ENCODE measurements at places on chromosomes 16 and 17. TPM values are rescaled to one million over a fixed set of nuclear protein-coding genes. Genes with fewer than 3 reads are reported as not detected.

The IGFBP4 gene
- 799 TPM for total RNA-seq

The MAP3K3 gene
- 83.2 TPM for total RNA-seq

The SMTNL2 gene
- total RNA-seq, result 0.49 TPM

The CCDC154 gene
- 1.8 TPM for total RNA-seq

The TNFRSF12A gene
- 60.4 TPM for total RNA-seq

DNA sequence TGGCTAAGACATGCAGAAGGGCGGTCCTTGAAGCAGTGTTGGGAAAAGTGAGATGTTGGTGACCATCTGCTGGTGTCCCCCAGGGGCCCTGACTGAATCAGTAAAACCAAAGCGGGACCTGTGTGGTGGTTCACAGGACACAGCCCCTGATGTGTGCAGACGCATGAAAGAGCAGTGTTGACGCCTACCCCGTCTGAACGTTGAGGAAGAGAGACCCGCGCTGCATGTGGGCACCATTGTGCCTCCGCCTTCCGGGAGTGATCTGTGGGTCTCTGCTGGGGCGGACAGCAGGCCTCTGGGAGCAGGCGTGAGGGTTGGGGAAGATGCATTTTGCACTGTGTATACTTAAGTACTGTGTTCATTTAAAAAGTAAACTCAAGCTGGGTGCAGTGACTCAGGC lies 31.6 kb downstream of the MGRN1 start:
- no peak for DNase-seq
- H3K36me3 ChIP-seq, result no peaks in the 10 kb centered on the region

GRCh38 chr16:50173316-50173715 lies 20.2 kb downstream of the TENT4B start:
- no peak overlapping the region for H3K27ac ChIP-seq
- H3K4me3 ChIP-seq, result no peak overlapping the region
- H3K27me3 ChIP-seq, result no peaks in the 10 kb centered on the region
- no peak for DNase-seq
- no peaks in the 10 kb centered on the region for H3K36me3 ChIP-seq

- H3K4me1 ChIP-seq, result no peaks in the 10 kb centered on the region
- H3K27ac ChIP-seq, result no peak overlapping the region
- peaks cover 2% of the 10 kb centered on the region for H3K36me3 ChIP-seq
- no peak for DNase-seq
Measured at GRCh38 chr17:42025191-42025579, 5.3 kb downstream of the NKIRAS2 start.

GRCh38 chr16:11450136-11450535 lies 104.9 kb downstream of the RMI2 start:
- H3K27ac ChIP-seq, result no peak overlapping the region
- DNase-seq, result no peak
- no peak overlapping the region for H3K4me3 ChIP-seq
- no peaks in the 10 kb centered on the region for H3K4me1 ChIP-seq
- H3K36me3 ChIP-seq, result no peaks in the 10 kb centered on the region

- no peaks in the 10 kb centered on the region for H3K4me1 ChIP-seq
- H3K36me3 ChIP-seq, result no peaks in the 10 kb centered on the region
- no peaks in the 10 kb centered on the region for H3K27me3 ChIP-seq
- no peak overlapping the region for H3K27ac ChIP-seq
Measured at GRCh38 chr17:14840616-14841231, 424.4 kb downstream of the PMP22 start.

DNA sequence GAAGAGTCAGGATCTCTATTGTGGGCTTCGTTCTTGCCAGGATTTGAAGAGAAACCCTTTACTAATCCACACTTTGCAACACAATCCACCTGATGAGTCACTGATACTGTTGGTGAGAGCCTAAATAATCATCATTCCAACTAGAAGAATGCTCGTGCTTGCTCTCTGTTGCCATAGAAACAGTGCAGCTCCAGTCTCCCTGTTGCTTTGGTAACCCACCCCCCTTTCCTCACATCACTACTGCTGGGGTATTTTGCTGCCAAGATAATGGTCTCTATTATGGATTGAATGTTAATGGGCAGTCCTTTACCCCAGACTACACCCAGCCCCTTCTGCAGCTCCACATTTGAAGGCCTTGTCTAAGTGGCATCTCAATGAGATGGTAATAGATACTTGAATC lies 190.4 kb downstream of the ABCC12 start:
- no peaks in the 10 kb centered on the region for H3K4me1 ChIP-seq
- no peak overlapping the region for H3K27ac ChIP-seq
- H3K27me3 ChIP-seq, result no peaks in the 10 kb centered on the region
- DNase-seq, result no peak
- no peak overlapping the region for H3K4me3 ChIP-seq

DNA sequence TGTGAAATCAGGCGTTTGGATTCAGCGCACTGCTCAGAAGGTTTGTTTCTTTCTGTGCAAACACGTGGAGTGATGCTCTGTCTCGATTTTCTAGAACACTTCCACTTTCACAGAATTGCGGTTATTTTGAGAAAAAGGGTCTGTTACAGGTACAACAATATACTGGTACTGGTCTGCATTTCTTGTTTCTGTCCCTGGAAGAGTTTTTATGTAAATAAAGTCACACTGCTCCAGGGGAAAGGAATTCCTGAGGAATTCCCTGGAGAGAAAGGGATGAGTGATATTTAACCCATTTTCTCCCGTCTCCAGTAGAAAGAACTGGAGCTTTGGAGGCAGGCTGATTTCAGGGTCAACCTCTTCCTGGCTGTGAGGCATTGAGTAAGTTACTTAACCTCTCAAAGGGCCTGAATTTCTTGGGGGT lies 16.2 kb upstream of the RMI2 start:
- no peak overlapping the region for H3K27ac ChIP-seq
- no peaks in the 10 kb centered on the region for H3K4me1 ChIP-seq
- no peak overlapping the region for H3K4me3 ChIP-seq
- no peaks in the 10 kb centered on the region for H3K36me3 ChIP-seq

GRCh38 chr16:84843149-84844048 lies 23.6 kb downstream of the CRISPLD2 start:
- no peak overlapping the region for H3K4me3 ChIP-seq
- H3K27ac ChIP-seq, result no peak overlapping the region
- H3K27me3 ChIP-seq, result no peaks in the 10 kb centered on the region
- H3K4me1 ChIP-seq, result no peaks in the 10 kb centered on the region
- DNase-seq, result no peak

- no peak for DNase-seq
- no peak overlapping the region for H3K27ac ChIP-seq
- no peaks in the 10 kb centered on the region for H3K4me1 ChIP-seq
- H3K36me3 ChIP-seq, result no peaks in the 10 kb centered on the region
- no peak overlapping the region for H3K4me3 ChIP-seq
- H3K27me3 ChIP-seq, result no peaks in the 10 kb centered on the region
Measured at GRCh38 chr16:28140788-28141618, 70.8 kb downstream of the XPO6 start.

DNA sequence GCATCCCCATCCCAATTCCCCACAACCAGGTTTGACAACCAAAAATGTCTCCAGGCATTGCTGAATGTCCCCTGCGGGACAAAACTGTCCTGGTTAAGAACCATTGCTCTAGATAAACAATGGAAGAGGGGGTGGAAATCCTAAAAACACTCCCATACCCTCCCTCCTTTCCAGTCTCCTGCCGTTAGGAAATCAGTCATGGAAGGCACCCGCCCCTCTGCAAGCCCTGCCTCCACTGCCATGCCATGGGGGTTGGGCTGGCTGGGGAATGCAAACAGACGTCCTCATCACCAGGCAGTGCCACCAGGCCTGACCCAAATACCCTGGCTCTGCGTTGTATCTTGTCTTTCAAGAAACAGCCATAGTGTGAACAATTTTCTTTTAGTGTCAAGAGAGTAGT lies 57.5 kb downstream of the CYTH1 start:
- H3K27me3 ChIP-seq, result no peaks in the 10 kb centered on the region
- H3K36me3 ChIP-seq, result no peaks in the 10 kb centered on the region
- H3K4me3 ChIP-seq, result no peak overlapping the region

- no peaks in the 10 kb centered on the region for H3K36me3 ChIP-seq
- no peak overlapping the region for H3K27ac ChIP-seq
- no peaks in the 10 kb centered on the region for H3K4me1 ChIP-seq
- no peak for DNase-seq
Measured at GRCh38 chr17:418421-418751, 65.8 kb upstream of the RPH3AL start.

GRCh38 chr17:48678141-48678971 lies 44.0 kb downstream of the PRAC1 start:
- H3K27me3 ChIP-seq, result no peaks in the 10 kb centered on the region
- peak; percentile 88 for DNase-seq
- H3K4me1 ChIP-seq, result no peaks in the 10 kb centered on the region

GRCh38 chr17:62611292-62611691 lies 16.2 kb upstream of the MRC2 start:
- no peaks in the 10 kb centered on the region for H3K27me3 ChIP-seq
- H3K4me1 ChIP-seq, result no peaks in the 10 kb centered on the region
- H3K27ac ChIP-seq, result no peak overlapping the region
- H3K36me3 ChIP-seq, result peaks cover 9% of the 10 kb centered on the region

- no peaks in the 10 kb centered on the region for H3K36me3 ChIP-seq
- DNase-seq, result peak; percentile 45
- H3K27me3 ChIP-seq, result no peaks in the 10 kb centered on the region
- H3K4me1 ChIP-seq, result no peaks in the 10 kb centered on the region
- H3K4me3 ChIP-seq, result no peak overlapping the region
- H3K27ac ChIP-seq, result no peak overlapping the region
Measured at GRCh38 chr16:86221085-86221484, 289.2 kb upstream of the FOXF1 start.

DNA sequence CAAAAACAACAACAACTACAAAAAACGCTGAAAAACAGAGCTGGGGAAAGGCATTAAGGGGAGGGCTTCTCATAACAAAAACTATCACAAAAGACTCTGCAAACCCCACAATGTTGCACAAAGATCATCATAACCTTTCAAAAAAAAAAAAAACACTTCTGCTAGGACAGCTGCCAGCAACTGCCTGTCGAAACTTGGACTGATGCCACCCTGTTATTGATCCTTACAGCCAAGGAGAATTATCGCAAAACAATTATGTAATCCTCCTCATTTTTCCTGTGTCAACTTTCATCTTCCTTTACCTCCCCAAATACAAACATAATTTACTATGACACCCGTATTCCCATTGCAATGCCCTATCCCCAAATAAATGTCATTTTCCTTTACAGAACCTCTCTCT lies 9.3 kb downstream of the CCDC40 start:
- H3K4me1 ChIP-seq, result no peaks in the 10 kb centered on the region
- no peak for DNase-seq
- H3K4me3 ChIP-seq, result no peak overlapping the region
- H3K36me3 ChIP-seq, result no peaks in the 10 kb centered on the region
- H3K27ac ChIP-seq, result no peak overlapping the region

- no peak overlapping the region for H3K27ac ChIP-seq
- H3K27me3 ChIP-seq, result no peaks in the 10 kb centered on the region
- no peaks in the 10 kb centered on the region for H3K36me3 ChIP-seq
- H3K4me3 ChIP-seq, result no peak overlapping the region
- H3K4me1 ChIP-seq, result no peaks in the 10 kb centered on the region
Measured at GRCh38 chr16:61829631-61830030, 206.6 kb downstream of the CDH8 start.

DNA sequence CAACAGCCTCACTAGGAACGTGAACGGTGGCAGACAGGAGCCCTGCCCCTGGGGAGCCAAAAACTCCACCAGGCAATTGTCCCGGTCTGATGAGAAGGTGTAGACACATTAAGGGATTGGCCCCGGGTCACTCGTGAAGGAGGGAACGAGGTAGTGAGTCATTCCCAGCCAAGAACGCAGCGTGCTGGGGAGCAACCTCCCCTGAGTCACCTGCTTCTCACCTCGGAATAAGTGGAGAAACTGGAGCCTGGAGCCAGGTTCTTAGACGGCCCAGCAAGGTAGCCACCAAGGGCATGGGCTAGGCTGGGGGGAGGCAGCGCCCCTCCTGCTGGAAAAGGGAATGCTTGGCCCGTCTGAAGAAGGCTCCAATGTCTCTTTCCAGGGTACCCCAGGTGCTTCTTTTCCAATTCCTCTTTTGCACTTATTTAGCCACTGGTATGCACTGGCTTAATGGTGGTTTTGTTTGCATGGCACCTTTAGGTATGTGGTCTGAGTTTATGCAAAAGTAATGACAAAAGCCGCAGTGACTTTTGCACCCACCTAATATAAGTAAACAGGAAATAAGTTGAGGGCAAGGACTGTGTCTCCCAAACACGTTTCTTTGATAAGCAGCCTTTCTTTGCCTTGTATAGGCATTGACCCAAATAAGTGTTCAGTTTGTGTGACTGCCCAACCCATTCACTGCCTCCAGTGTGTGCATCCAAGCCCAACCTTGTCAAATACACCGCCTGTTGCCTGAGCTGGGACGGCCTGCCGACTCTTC lies 1.8 kb upstream of the HELZ start:
- H3K27me3 ChIP-seq, result no peaks in the 10 kb centered on the region
- H3K36me3 ChIP-seq, result no peaks in the 10 kb centered on the region
- H3K4me1 ChIP-seq, result no peaks in the 10 kb centered on the region
- DNase-seq, result no peak
- no peak overlapping the region for H3K4me3 ChIP-seq
- H3K27ac ChIP-seq, result no peak overlapping the region

GRCh38 chr17:33595828-33596227 lies 302.7 kb upstream of the ASIC2 start:
- H3K4me3 ChIP-seq, result no peak overlapping the region
- H3K27me3 ChIP-seq, result no peaks in the 10 kb centered on the region
- H3K36me3 ChIP-seq, result no peaks in the 10 kb centered on the region
- DNase-seq, result no peak

GRCh38 chr16:20671903-20672302 lies 25.6 kb downstream of the ACSM1 start:
- H3K27me3 ChIP-seq, result no peaks in the 10 kb centered on the region
- no peak for DNase-seq
- no peak overlapping the region for H3K27ac ChIP-seq
- no peaks in the 10 kb centered on the region for H3K36me3 ChIP-seq
- H3K4me1 ChIP-seq, result no peaks in the 10 kb centered on the region
- no peak overlapping the region for H3K4me3 ChIP-seq

DNA sequence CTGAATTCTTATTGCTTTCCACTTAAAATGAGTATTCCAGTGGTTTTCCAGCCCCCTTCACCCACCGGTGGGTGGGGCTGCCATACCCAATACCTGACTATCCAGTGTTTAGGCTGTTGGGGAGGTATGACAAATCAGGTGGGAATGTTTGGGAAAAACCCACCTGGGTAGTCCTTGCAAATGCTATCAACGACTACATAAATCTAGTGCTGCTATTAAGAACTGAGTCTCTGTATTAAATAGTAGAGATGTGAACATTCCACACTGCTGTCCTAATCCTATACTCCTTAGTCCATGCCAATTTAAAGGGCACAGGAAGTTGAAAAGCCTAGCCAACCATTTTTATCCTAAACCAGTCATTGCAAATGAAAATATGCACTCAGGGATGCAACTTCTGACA lies 126.6 kb downstream of the AXIN2 start:
- no peaks in the 10 kb centered on the region for H3K27me3 ChIP-seq
- H3K4me1 ChIP-seq, result no peaks in the 10 kb centered on the region
- H3K4me3 ChIP-seq, result no peak overlapping the region
- no peaks in the 10 kb centered on the region for H3K36me3 ChIP-seq
- no peak for DNase-seq

GRCh38 chr17:73560661-73561060 lies 83.6 kb downstream of the SDK2 start:
- H3K4me1 ChIP-seq, result no peaks in the 10 kb centered on the region
- H3K36me3 ChIP-seq, result no peaks in the 10 kb centered on the region
- H3K27ac ChIP-seq, result no peak overlapping the region
- DNase-seq, result no peak

GRCh38 chr16:3825103-3825502 lies 55.4 kb downstream of the CREBBP start:
- no peak overlapping the region for H3K27ac ChIP-seq
- no peaks in the 10 kb centered on the region for H3K36me3 ChIP-seq
- no peaks in the 10 kb centered on the region for H3K27me3 ChIP-seq
- no peak for DNase-seq

GRCh38 chr16:24188021-24188542 lies 68.1 kb upstream of the CACNG3 start:
- no peak overlapping the region for H3K4me3 ChIP-seq
- H3K27ac ChIP-seq, result no peak overlapping the region
- H3K4me1 ChIP-seq, result no peaks in the 10 kb centered on the region
- no peak for DNase-seq
